ENCODE measurements at places on chromosomes 4 and X.

- peak; percentile 8 for DNase-seq
These were observed at the start of gene RAI2 for GRCh38 chrX:17860811-17861488. TSS of gene RAI2 (minus strand) at chrX:17861298. CDS start at chrX:17802010, 59,288 bp downstream.

- DNase-seq, result no peak
These were observed 552.4 kb upstream of the MAGEB2 start for GRCh38 chrX:29662759-29663503.

- DNase-seq, result no peak
These were observed 4.9 kb downstream of the UGT8 start for GRCh38 chr4:114603497-114603896.

- no peak for DNase-seq
These were observed 33.8 kb downstream of the OTUD6A start for GRCh38 chrX:70096052-70096451.

DNA sequence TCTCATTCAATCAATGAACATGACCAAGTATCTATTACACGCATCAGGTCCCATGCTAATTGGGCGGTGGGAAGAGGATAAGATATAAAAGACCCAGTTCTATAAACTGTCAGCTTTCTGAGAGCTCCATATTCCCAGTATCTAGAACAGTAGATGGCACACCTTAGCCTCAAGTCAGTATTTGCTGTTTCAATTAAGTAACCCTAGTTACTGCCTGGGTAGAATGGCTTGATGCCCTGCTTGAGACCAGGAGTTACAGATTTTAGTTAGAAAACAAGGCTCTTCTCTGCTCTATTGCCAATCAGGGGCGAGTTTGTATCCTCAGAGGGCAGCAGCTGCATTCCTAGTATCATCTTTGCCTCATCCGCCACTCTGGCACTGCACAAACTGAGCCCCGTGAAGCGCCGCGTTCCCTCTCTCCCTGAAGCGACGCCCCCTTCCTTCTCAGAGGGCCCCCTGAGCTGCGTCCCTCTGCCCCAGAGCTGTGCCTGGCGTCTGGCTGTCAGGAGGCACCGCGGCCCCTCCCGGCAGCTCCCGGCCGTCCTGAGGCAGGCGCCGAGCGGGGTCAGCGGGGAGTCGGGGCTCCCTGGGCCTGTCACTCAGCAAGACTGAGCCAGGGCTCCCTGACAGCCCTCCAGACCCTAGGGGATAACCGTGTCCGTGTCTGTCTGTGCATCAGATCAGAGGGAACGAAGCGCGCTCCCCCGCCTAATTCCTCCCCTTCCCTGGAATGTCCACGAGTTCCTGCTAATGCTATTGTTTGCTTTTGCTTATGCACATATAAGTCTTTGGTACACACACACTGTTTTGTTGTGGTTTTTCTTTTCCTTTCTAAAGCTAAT lies 212.4 kb upstream of the TTC29 start:
- no peak for DNase-seq

DNA sequence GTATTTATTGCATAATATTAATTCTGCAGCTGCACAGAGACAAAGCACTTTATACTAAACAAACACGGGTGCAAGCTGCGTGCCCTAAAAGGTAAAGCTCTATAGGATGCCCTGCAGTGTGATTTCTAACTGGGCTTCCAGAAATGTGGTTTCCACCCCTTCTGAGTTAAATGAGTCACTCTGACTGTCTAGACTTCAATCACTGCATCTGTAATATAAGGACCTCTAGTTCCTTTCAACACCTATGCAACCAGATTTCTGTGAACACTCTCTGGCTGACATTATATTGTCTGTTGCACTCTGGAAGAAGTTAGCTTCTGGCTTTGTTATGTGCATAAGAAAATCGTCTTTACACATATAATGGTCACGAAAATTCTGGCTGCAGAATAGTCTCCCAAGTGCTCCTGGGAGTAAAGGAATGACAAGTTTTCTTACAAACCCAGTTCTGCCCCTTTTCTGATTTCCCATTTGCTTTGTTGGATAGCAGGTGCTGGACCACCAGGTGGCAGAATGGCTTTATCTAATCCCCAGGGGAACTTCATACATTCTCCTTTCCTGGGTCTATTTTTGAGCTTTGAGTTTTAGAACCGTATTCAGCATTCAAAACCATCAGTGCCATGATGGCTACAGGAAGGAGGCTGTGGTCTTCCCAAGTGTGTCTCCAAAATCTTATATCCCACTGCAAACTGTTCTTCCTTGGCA lies 842.2 kb downstream of the STIM2 start:
- DNase-seq, result no peak

DNA sequence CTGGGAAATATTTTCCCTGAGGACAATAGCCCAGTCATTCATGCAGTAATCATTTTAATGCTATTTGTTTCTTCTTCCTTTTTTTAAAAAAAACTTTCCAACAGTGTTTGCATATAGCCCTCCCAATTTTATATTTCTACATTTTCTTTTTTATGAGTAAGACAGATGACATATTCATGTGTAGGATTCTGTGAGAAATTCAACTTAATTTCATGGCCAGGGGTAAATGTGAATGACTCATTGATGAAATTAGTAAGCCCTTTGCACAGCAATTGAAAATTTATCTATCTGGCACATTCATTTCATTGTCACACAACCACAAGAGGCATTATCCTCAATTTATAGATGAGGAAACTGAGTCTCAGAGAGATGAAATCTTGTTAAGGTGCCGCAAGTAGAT lies 13.7 kb upstream of the SMIM20 start:
- DNase-seq, result no peak

- no peak for DNase-seq
These were observed 36.1 kb downstream of the HDAC8 start for GRCh38 chrX:72536542-72536941.

DNA sequence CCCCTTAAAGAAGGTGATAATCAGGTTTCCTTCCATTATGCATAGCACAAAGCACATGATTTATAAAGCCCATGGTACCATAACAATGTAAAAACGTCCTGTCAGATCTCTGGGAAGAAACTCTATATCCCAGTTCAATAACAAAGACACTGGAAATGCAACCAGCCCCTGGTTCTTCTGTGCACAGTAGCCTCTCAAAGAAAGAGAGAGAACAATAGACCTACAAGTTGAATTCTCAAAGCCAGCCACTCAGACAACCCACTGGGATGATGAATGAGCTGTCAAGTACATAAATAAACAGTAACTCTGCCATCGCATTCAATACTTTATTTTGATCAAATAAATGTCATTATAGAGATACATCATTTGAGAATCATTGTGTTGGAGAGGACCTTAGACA lies 400.1 kb upstream of the CPEB2 start:
- no peak for DNase-seq

GRCh38 chr4:156803056-156803455 lies 168.5 kb downstream of the PDGFC start:
- DNase-seq, result no peak

DNA sequence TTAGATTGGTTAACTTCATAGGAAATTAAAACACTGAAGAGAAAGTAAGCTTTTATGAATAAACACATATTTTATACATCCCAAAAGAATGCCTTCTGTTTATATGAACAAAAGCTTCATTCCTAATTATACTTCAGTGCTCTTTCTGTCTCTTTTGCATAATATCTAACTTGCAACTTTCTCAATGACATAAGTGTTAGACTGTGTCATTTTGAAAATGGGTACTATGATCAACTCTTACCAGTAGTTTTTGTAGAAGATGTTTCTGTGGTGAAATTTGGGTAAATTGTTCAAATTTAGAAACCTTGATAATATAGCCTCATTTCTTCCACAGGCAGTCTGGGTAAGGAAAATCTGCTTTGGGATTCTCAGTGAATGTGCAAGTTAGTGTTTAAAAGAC lies 991.4 kb downstream of the CCSER1 start:
- no peak for DNase-seq

GRCh38 chr4:126441173-126442035 lies 1126.6 kb downstream of the FAT4 start:
- no peak for DNase-seq

GRCh38 chr4:181323061-181323460 lies 920.1 kb upstream of the TENM3 start:
- no peak for DNase-seq

- no peak for DNase-seq
These were observed 1960.8 kb downstream of the PCDH7 start for GRCh38 chr4:32680946-32681345.

DNA sequence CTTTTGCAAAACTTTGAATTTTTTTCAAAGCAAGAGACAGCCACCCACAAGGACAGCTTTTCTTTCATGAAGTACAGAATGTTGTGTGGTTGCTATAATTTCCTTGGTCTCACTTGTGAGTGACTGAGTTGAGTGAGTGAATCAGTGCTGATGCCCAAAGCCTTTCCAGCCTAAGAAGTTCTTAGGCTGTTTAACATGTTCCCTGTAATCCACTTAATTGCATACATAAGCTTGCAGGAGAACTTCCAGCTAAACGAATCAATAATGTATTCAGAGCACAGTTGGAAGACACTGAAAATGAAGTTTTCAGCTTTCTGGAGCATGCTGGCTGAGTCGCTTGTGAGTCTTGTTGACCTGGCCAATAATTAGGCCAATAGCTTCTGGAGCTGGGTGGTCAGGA lies 42.0 kb upstream of the GK2 start:
- DNase-seq, result no peak

DNA sequence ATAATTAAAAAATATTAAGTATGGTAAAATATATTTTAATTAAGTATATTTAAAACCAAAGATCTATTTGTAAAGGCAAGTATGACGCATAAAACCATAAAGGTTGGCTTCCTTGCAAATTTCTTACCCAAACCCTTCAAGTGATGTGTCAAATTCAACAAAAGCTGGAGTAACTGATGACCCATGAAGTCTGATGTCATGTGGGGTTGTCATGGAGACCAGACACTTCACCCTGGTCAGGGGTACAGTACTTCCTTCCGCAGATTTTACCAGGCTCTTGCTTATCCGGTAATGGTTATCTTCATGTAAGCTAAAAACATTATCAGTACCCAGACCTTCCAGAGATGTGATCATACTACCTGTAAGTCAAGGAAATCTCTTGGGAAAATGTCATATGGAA lies 170.1 kb downstream of the WDFY3 start:
- DNase-seq, result no peak

DNA sequence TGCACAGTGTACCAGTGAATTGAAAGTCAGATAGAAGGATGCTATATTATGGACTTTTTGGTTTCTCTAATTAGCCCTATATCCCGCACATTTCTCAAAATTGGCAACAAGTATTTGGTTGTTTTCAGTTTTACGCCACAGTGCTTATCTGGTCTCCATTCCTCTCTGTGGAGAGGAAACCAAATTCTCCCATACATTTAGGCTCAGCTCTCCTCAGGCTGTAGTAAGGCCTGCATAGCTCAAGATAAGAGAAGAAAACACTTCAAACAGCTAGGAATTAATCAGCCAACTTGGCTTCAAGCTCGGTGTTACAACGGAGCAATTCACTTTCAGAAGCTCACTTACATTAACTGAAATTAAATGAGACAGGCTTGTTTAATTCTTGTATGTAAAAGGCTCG lies 263.2 kb downstream of the PDHA2 start:
- no peak for DNase-seq

- DNase-seq, result no peak
These were observed 55.3 kb upstream of the RAPGEF2 start for GRCh38 chr4:159047478-159048165.

- DNase-seq, result no peak
These were observed 23.6 kb upstream of the CDKL5 start for GRCh38 chrX:18401848-18402213.

DNA sequence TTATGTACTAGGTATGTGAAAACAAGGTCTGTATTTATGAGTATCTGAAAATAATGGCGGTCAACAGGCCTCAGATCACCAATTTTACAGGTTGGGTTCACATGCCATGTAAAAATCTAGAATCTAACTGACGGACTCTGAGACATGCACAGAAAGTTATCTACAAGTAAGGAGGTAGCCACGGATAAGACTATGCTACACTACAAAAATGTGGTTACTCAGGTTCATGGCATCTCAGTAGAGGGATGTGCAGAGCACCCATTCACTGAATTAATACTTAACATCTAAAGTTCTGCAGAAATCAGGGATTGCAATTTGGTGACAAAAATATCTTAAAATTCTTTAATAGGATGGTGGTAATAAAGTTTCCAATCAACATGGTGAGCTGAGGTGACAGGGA lies 155.9 kb downstream of the APBB2 start:
- DNase-seq, result no peak

DNA sequence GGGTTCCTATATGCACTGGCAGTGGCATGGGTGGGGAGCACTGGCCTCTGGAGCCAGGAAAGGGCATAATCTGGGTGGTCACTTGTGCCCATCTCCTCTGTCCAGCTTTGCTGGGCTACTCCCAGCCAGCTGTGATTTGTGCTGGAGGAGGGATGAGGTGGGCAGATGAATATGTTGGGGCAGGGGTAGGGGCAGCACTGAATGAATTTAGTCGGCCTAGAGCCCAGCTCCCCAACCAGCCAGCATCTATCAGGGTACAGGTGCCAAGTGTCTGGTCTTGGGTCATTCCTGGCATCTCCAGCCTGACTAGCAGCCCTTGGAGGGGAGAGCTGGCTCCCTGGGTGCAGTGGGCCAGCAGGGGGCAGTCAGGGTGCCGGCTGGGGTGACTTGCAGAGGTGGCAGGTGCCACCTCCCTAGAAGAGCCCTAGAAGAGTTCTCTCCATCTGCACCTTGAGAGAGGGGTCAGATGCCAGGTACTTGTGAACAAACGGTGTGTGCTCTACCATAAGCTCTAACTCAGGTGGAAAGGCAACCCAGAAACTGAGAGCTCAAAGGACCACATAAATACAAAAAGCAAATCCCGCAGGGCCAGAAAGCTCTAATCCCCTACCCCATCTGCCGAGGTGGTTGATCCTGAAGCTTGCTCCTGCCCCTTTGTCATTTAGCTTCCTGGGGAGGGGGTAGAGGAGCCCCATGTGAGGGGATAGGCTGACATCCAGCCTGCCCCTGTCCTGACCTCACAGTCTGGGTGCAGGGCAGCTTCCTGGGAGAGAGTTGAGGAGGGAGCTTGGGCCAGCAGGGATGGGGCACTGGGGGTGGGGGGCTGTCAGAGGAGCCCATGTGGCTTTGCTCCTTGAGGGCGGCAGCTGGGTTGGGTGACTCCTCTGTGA lies 2.2 kb downstream of the SORCS2 start:
- no peak for DNase-seq

- DNase-seq, result no peak
These were observed 150.7 kb downstream of the DEFB131A start for GRCh38 chr4:9594948-9595347.

DNA sequence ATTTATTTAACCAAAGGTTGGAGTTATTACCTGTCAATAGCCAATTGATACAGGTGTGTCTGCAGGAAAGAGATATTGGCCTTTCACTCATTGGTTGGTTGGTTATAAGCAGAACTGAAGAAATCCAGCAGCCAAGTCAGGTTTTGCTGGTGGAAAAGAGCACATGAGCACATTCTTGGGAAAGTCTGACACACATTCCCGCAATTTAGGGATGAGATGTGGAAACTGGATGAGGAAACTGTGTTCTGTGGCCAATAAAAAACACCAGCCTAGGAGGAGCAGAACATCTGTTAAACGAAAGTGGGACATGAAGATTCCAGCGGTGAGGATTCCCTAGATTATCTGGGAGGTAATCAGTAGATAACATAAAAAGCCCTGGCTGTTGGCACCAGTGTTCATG lies 567.4 kb upstream of the CPEB2 start:
- no peak for DNase-seq

Data from stimulated activated CD8-positive, alpha-beta memory T cell treated with anti-CD3 and anti-CD28 coated beads, Interleukin-12 subunit alpha, Interleukin-12 subunit beta, amount 100 ng/mL, for 4 hours (primary cell).